ENCODE measurements at places on chromosomes 4 and X. TPM values are rescaled to one million over a fixed set of nuclear protein-coding genes. Genes with fewer than 3 reads are reported as not detected.

Gene CTAG1A
- not detected for total RNA-seq

Gene POLN
- 2.7 TPM for total RNA-seq

Gene PAGE2
- not detected for total RNA-seq

- DNase-seq = no peak
These were observed 15.1 kb downstream of the RAI2 start for GRCh38 chrX:17846045-17846444.

GRCh38 chr4:181578911-181579310 lies 664.3 kb upstream of the TENM3 start:
- DNase-seq = no peak

GRCh38 chrX:68710870-68711576 lies 63.6 kb downstream of the STARD8 start:
- peak; percentile 29 for DNase-seq

Gene SYTL4
- not detected for total RNA-seq

GRCh38 chr4:76523593-76523992 lies 88.6 kb downstream of the SHROOM3 start:
- no peak for DNase-seq

- DNase-seq = no peak
These were observed 29.4 kb downstream of the SASH3 start for GRCh38 chrX:129808829-129809796.

GRCh38 chr4:110484029-110484428 lies 8.1 kb downstream of the ENPEP start:
- DNase-seq = no peak

Gene TMSB15C
- total RNA-seq = 1.6 TPM

- no peak for DNase-seq
These were observed 97.2 kb upstream of the STS start for GRCh38 chrX:7050271-7050670.

- no peak for DNase-seq
These were observed 37.9 kb upstream of the WAS start for GRCh38 chrX:48645669-48646068.

Gene EMCN
- total RNA-seq = not detected

DNA sequence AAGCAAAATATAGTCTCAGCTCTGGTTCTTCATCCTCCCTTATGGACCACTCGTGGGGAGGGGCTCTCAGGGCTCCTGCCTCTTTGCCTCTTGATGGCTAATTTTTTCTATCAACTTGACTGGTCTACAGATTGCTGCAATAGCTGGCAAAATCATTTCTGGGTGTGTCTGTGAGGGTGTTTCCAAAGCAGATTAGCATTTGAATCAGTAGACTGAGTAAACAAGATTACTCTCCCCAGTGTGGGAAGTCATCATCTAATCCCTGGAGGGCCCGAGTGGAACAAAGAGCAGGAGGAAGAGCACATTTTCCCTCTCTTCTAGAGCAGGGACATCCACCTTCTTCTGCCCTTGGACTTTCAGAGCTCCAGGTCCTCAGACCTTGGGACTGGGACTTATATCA lies 153.5 kb downstream of the STK32B start:
- DNase-seq = no peak

- no peak for DNase-seq
These were observed 90.1 kb downstream of the ATP8A1 start for GRCh38 chr4:42566835-42567234.

- no peak for DNase-seq
These were observed 41.3 kb upstream of the MTMR1 start for GRCh38 chrX:150651906-150652305.

GRCh38 chr4:103895876-103896465 lies 176.2 kb upstream of the TACR3 start:
- DNase-seq = no peak

Gene HTR2C
- not detected for total RNA-seq

GRCh38 chr4:10806953-10807645 lies 122.5 kb upstream of the CLNK start:
- no peak for DNase-seq

DNA sequence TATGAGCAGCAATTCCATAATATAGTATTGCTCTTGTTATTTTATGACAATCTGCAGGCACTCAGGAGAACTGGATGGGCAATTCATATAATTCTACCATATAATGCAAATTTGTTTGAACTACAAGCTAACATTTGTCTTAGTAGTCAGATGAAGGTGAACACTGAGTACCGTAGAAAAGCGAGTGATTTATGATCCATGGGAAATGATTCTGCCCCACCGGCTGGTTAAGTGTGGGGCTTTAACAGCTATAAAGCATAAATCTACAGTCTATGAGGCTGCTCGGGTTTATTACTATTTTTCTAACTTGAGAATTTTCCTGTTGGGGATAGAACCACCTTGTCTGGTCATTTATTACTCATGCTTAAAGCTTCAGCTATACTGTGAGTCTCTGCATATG lies 275.5 kb downstream of the PCDH10 start:
- no peak for DNase-seq

DNA sequence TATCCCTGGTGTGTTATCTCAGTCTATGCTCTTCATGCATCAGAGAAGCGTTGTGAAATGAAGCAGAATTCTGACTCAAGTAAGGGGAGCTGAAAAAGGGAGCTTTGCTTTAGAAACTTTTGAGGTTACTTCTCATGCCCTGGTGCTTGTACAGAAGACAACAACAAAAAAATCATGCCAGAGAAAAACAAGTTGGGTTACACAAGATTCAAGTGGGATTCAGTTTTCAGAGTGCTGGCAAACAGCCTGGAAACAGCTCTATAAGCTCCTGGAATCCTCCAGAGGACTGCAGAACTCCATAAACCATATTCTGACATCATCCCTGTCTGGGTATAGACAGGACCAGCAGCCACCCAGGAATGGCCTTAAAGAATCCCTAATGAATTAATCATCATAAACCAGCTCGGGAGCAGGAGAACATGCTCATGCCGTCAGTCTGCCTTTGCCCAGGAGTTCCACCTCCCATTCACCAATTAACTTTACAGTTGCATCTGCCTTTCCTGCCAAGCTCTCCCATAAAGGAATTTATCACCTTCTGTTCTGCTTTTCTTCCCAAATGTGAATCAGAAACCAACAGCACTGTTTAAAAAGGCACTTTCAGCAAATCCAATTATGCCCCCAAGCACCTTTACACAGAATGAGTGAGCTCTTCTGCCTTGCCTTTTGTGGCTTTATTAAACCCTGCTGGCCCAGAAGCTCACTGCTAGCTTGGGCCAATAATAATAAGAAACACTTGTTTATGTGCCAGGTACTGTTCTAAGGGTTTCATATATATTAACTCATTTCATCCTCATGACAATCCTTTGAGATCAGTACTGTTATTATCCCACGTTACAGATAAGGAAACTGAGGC lies 54.5 kb upstream of the FBXW7 start:
- DNase-seq = no peak

DNA sequence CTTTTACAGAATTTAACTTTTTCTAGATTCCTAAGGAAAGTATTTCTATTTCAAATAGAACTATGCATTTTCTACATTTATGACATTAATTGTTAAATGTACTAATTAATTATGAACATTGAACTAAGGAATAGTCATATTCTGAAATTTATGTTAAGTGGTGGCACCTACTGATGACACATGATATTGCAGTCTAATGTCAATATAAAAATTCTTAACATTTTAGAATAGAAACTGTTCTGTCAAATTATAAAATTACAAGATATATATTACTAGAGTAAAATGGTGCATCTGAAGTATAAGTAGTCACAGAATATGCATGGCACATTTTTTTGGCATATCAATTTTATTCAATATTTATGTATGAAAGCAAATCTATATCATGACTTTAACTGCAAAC lies 40.2 kb upstream of the NDNF start:
- DNase-seq = no peak

- DNase-seq = no peak
These were observed 127.3 kb upstream of the PACRGL start for GRCh38 chr4:20572976-20573375.

- no peak for DNase-seq
These were observed 37.4 kb upstream of the GRPEL1 start for GRCh38 chr4:7105276-7105675.
